ENCODE measurements at places on chromosomes 13 and 19. TPM values are rescaled to one million over a fixed set of nuclear protein-coding genes. Genes with fewer than 3 reads are reported as not detected.

DNA sequence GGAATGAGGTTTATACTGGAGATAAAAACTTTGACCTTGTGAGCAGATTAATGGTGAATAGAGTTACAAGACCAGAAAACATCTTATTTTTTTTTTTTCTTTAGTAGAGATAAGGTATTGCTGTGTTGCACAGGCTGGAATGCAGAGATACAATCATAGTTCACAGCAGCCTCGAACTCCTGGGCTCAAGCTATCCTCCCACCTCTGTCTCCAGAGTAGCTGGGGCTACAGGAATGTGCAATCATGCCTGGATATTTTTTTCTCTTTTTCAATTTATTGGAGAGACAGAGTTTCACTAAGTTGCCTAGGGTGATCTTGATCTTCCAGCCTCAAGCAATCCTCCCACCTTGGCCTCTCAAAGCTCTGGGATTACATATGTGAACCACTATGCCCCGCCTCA lies 2139.1 kb downstream of the PCDH9 start:
- DNase-seq = no peak

GRCh38 chr13:45630791-45631190 lies 15.3 kb upstream of the ERICH6B start:
- no peak for DNase-seq

HCN2 gene
- 0.18 TPM for polyA plus RNA-seq

DNA sequence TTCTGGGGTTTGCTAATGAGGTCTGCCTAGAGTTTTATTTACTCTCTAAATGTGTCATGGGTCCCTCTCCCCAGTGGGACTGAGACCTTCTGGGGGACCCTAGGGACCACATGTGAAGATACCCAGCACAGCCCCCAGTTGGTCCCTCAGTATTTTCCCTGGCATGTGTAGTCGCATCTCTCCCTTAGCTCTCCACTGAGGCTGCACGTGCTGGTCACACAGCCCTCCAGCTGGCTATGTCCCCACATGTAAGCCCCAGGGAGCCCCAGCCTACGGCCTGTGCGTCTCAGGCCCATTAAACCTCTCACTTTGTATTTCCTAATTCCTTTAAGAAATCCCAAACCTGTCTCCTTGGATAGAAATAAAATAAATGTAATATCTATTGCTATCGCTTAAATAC lies 189.6 kb upstream of the TSHZ3 start:
- DNase-seq = no peak

GRCh38 chr13:75445717-75446499 lies 36.1 kb downstream of the TBC1D4 start:
- no peak for DNase-seq

MYBPC2 gene
- not detected for polyA plus RNA-seq

- no peak for DNase-seq
Observed at GRCh38 chr19:19420570-19421298, 15.3 kb downstream of the GATAD2A start.

PODNL1 gene
- polyA plus RNA-seq = 0.99 TPM

DNA sequence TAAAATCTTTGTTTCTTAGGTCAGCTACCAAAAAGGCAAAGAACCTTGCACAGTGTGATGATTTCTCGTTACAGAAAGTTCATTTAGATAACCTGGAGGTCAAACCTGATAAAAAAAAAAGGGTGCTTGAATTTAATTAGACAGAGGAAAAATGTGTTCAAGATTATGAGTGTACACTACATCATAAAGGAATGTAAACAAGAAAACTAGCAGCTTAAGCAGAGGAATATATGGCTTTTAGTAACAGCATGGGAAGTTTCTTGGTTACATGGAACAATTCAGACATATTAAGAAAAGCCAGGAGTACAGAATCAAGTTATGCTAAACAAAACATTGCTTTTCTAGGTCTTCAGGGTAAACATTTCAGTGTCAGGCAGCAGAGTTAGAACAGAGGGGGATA lies 32.9 kb downstream of the ING1 start:
- DNase-seq = no peak

DNA sequence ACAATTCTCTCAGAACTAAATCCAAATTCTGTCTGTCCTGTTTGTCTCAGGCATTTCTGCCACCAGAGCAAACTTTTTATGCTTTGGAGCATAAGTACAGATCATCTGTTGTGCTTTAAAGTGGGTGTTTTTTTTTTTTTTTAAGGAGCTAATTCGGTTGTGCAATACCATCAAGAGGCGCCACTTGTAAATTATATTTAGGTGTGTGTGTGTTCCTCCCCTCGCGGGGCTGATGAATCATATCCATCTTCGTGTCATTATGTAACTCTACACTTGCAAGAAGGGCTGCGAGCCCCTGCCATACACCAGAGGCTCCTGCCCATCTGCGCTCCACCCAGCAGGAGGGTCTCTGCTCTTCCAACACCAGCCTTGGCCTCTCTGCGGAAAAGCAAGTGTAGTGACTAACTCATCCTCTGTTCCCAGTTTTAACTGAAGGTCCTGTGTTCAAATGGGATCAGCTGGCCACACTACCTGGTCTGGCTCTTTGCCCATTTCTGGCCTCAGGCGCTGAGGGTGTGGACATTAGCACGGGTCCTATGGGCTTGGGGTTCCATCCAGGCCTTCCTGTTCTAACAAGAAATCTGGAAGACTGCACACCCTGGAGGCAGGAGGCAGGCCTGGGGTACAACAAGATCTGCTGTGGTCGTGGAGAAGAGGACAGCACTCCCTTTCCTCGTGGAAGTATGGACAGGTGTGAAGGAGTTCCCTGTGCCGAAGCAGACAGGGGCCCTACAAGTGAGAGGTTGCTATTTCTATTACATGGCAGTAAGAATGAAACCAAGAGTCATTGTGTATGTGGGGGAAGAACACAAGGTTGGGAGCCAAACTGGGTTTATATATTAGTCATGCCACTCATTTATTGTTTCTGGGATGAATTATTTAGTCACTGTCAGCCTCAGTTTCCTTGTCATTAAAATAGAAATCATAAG lies 96.1 kb upstream of the MBNL2 start:
- DNase-seq = peak; percentile 61

- no peak for DNase-seq
Observed at GRCh38 chr19:3831601-3832000, 37.2 kb downstream of the ZFR2 start.

FBXO17 gene
- 13.0 TPM for polyA plus RNA-seq

DNA sequence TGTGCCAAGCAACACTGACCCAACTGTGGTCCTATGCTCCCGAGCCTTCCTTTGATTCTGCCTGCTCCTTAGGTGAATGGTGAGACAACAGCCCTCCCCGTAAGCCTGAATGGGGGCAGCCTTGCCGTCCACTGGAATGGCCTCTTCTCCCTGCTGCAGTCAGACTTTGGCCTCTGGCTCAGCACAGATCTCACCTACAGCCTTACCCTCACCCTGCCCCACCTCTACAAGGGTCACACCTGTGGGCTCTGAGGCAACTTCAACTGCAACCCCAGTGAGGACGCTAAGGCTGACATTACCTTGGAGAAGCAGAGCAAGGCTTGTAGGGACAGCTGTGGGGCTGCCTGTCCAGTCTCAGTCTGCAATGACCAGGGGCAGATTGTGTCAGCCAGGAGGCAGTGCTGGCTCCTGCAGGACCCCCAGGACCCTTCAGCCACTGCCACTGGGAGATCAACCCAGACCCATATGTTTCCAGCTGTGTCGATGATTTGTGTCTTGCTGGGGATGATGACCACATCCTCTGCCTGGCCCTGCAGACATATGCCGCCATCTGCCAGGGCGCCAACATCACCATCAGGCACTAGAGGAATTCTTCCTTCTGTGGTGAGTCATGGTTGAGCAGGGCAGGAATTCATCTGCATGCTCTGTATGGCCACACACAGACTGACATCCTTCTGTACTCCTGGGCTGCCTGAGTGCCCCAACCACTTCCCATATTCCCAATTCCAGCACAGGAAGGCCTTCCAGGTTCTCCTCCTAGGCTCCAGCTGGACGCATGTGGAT lies 27.3 kb upstream of the FXYD3 start:
- peak; percentile 81 for DNase-seq

ECSIT gene
- 37.0 TPM for polyA plus RNA-seq

MEIS3 gene
- 2.4 TPM for polyA plus RNA-seq

ZNF723 gene
- not detected for polyA plus RNA-seq

SWSAP1 gene
- 3.4 TPM for polyA plus RNA-seq
